G401 (cell line): ENCODE measurements at places on chromosomes 6 and 20. TPM values are rescaled to one million over a fixed set of nuclear protein-coding genes. Genes with fewer than 3 reads are reported as not detected.

GRCh38 chr20:25009218-25010145, 16.9 kb upstream of the APMAP start:
- no peak for DNase-seq

DNA sequence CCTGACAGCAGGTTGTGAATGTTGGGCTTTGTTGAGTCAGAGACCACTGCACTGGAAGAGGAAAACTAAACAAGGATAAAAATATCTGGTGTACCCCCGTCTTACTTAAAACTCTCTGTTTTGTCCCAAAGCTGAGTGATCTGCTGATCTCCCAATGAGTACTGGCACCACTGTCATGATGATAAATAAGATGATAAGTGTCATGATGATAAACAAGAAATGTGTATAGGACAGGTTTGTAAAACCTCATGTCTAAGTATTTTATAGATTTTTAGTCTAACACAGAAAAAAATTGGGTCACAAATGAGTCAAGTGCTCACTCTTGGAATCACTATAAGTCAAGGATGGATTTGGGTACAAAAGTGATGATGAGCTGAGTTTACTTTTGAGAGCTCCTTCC, 8.5 kb upstream of the SIM1 start:
- DNase-seq: no peak

- no peak for DNase-seq
Observed at GRCh38 chr6:48087448-48087847, 23.5 kb downstream of the PTCHD4 start.

GRCh38 chr6:54719131-54719530, 127.4 kb upstream of the FAM83B start:
- no peak for DNase-seq

GRCh38 chr6:159633196-159633595, 59.8 kb downstream of the SOD2 start:
- DNase-seq: no peak

- DNase-seq: no peak
Observed at GRCh38 chr6:22325481-22325880, 28.6 kb upstream of the PRL start.

- DNase-seq: no peak
Observed at GRCh38 chr20:38172408-38172807, 7.3 kb upstream of the TGM2 start.

GRCh38 chr20:12093057-12093796, 175.5 kb downstream of the BTBD3 start:
- no peak for DNase-seq

GRCh38 chr20:20941468-20941889, 164.7 kb downstream of the LINC00237 start:
- no peak for DNase-seq

- DNase-seq: no peak
Observed at GRCh38 chr6:9961646-9962045, 453.2 kb downstream of the TFAP2A start.

- DNase-seq: no peak
Observed at GRCh38 chr6:45654673-45655072, 276.9 kb upstream of the SUPT3H start.

DNA sequence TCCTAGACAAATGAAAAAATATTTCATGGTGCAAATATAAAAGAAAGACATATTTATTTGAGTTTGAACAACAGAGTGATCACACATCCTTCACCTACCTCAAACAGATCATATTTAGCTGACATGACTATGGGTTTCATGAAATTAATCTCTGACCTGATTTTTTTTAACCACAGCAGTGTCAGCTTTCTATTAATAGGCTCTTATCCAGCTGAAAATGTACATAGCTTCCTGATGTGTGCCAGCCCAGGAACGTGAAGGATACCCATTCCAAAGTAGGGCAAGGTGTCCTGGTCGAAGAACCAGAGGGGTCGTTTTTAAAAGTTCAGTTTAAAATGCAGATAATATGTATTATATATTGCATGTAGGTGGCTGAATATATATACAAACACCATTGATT, 19.8 kb downstream of the TRDN start:
- DNase-seq: no peak

DNA sequence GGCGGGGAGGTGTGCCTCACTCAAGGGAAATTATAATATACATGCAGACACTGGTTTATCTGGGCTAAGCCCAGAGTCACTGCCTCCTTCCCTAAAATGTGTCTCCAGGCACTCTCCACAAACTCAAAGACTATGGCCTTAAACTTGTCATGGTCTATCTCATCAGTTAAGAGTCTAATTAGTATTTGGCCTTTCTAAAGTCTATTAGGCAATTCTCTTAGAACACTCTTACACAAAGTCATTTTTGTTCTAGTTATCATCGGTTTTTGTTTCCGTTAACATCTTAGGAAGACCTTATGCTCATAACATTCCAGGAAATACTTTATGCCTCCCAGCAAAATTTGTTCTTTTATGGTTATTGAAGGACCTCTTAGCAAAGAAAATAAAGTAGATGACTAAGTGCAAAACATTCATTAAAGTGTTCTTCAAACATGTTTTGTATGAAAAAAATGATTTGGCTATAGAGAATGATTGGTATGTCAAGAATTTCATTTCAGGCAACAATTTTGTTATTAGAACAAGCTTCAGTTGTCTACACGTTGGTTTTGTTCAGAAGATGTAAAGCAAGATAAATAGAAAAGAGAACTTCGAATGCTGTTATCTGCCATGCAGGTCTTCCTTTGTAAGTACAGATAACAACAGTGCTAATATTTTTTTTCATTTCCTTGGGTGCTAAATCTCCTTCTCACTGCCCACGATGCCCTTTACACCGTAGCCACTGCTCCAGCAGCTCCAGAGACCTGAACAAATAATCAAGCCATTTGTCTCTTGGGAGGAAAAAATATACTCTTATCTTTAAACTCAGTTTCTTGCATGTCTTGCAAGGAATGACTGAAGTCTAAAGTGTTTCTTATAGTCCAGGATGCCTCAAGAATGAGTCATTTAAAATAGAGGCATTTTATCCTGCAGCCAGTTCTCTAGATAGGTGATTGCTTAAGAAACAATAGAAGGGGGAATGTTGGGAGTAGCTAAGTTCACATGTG, 170.4 kb downstream of the HTR1B start:
- DNase-seq: no peak

DNA sequence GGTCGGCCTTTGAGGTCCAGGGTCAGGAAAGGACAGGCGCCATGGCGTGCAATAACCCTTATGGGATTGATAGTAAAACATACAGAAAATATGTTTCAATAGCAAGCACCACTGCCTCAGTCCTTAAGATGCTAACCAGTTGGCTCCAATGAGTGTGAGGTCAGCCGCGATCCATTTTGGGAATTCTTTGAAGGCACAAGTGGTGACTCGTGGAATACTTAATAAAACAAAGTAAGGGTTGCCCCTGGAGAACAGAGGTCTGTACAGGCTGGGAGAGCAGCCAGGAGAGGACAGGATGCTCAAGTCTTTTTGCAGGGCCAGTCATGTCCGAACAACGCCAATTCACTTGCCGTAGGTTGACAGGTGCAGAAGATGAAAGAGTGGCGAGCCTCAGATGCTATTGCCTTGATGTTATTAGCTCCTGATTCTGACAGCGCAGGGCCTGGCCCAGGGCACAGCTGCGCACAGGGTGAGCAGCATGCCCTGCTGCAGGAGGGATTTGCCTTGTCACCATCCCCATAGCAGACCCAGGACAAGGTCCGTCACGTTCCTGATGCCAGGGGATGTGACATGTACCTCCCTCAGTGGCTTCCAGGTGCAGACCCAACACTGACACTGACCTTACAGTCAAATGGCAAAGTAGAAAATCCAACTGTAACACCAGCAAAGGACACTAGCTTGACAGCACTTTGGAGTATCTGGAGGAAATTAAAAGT, 21.8 kb downstream of the SYNDIG1 start:
- no peak for DNase-seq

- DNase-seq: no peak
Observed at GRCh38 chr6:113619077-113619476, 238.1 kb upstream of the MARCKS start.

DNA sequence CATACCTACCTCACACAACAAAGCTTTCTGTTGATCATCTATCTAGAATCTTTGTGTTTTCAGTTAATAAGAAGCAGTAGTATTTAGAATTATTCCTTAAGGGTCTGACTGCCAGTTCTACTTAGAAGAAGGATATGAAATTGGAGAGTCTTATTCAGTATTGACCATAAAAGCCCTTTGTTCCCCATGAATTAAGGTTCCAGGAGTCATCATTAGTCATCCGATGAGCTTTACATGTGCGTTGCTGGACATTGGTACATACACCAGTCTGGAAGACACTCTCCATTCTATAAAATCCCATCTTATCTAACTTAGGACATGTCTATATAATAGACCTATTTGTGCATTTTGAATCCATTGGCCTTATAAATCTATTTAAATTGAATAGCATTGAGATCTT, 34.4 kb upstream of the RNF217 start:
- no peak for DNase-seq

GRCh38 chr20:58906894-58907293, 54.4 kb downstream of the GNAS start:
- no peak for DNase-seq

Gene TINAG
- not detected in 2 replicates for total RNA-seq

Gene APOBEC2
- total RNA-seq: not detected in 2 replicates

Gene CFB
- not detected in 2 replicates for total RNA-seq

Gene SAMD5
- under 0.01 TPM in 1 of 2 replicates, not detected in the other for total RNA-seq

Gene LY6G6C
- not detected in 2 replicates for total RNA-seq

Gene LST1
- total RNA-seq: not detected in 2 replicates
